ENCODE measurements at places on chromosomes 5 and 9.

- no peak for DNase-seq
Measured at GRCh38 chr9:136831002-136831719, 11.1 kb upstream of the AJM1 start.

DNA sequence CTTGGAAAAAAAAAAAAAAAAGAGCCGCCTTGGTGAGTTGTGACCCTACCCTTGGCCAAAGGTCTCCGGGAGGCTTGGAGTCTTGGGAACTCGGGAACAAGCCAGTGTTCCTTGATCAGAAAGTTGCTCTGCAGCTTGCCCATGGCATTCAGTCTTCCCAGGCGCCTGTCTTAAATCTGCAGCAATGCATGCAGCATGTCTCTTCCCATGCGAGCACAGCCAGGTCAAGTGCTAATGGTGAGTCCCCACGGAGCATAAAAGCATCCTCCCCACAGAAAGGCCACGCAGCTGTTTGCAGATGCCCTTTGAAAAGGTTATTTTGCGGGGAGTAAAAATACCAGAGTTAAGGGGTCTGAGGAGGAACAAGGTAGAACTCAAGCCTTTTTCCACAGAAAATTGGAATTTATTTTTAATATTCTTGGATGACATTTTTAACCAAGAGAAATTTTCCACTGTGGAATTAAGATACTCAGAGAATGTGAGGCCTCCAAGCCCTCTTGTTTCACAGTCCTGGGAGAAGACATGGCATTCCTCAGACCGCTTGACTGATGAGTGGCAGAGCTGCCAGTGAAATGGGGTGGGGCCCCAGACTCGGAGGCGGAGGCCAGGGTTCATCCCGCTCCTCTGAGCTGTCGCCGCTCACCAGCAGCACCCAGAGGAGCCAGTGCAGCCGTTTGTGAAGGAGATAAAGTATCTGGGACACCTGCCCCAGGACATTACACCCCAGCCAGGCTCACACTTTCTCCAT lies 81.6 kb downstream of the CYFIP2 start:
- no peak for DNase-seq

- no peak for DNase-seq
Measured at GRCh38 chr9:99722877-99723276, 98.8 kb upstream of the NR4A3 start.

GRCh38 chr5:176816791-176817347 lies 6.5 kb downstream of the UNC5A start:
- no peak for DNase-seq

GRCh38 chr5:24633715-24634325 lies 11.0 kb downstream of the CDH10 start:
- DNase-seq, result no peak

DNA sequence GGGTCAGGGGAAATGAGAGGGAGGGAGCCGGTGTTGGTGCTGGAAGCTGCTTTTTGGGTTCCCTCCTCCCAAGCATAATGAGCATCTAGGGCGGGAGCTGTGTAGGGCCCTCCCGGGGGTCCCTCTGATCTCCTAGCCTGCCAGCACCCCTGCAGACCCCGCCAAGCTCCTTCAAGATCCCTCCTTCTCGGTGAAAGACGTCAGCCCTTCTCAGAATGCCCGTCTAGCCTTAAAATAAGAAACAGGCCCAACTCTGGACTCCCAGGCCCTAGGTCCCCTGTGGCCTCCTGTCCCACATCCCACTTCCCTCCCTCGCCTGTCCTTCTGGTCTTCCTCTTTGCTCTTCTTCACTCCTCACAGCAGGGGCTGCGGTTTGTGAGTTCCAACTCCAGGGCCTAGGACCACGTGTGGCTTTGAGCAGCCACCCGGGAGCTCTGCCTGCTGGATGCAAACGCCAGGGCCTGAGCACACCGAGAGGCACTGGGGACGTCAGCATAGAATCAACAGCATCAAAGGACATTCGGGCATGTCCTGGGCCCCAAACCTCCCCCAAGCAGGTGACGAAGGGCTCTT lies 8.8 kb upstream of the SCGB3A1 start:
- DNase-seq, result no peak

Measured in nucleus accumbens (tissue), 56 donors.